Activated naive CD8-positive, alpha-beta T cell treated with anti-CD3 and anti-CD28 coated beads for 36 hours (primary cell): ENCODE measurements at places on chromosomes 13 and 19.

DNA sequence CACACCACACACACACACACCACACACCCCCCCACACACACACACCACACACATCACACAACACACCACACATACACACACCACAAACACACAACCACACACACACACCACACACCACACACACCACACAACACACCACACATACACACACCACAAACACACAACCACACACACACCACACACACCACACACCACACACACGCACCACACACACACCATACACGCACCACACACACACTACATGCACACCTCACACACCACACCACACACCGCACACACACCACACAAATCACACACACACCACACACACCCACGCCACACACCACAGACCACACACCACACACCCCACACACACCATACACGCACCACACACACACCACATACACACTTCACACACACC lies 83.5 kb downstream of the ZNF557 start:
- no peak for DNase-seq

DNA sequence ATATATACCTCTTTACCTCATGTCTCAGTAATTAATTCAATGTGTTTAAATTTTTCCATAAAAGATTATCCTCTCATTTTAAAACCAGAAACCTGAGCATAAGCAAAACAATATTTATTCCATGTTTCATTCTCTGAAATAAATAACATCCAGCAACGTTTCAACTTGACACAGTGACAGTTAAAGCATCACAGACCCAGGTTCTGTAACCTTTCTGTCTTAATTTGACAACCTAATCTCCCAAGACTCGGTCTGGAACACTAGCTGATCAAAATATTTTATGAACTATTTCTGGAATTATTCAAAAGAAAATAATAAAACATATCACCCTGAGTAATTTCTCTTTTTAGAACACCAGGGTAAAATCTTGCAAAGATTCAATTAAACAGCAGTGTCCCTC lies 40.3 kb downstream of the KCTD12 start:
- no peak for DNase-seq

DNA sequence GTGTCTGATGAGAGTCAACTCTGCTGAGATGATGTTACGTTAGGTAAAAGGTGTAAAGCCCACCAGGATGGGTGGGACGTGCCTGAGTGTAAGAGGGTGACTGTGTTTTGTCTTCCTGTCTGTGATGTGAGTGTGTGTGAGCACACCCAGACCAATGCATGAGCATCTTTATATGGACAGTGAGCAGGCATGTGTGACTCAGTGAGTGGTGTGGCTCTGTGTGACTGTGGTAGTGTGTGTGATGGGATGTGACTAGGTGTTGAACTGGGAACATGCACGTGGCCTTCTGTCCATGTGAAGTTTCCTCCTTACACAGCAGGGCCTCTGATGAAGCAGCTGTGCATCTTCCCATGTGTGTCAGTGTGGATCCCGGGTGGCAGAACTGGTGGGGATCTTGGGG lies 17.8 kb upstream of the LGALS16 start:
- DNase-seq = no peak

GRCh38 chr13:86020351-86021002 lies 221.3 kb upstream of the SLITRK6 start:
- no peak for DNase-seq

DNA sequence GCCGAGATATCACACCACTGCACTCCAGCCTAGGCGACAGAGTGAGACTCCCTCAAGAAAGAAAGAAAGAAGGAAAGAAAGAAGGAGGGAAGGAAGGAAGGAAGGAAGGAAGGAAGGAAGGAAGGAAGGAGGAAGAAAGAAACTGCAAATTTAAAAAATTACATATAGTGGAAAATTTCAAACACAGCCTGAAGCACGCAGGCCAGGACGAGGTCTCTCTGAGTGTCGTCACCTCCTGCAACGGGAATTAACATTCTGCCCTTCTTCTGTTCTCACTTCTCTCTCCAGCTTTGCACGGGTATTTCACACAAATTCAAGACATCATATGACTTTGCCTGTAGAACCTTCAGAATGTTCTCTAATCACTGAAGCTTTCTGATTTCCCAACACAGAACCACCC lies 108.2 kb downstream of the GNG7 start:
- no peak for DNase-seq

- DNase-seq = peak; percentile 4
Observed at GRCh38 chr19:33622505-33622808, 704 bp downstream of the CHST8 start.

- DNase-seq = no peak
Observed at GRCh38 chr13:41188584-41188983, 5.8 kb downstream of the KBTBD7 start.

- DNase-seq = peak; percentile 58
Observed at GRCh38 chr19:51607920-51608562, 22.2 kb downstream of the SIGLEC5 start.

- DNase-seq = no peak
Observed at GRCh38 chr19:38369584-38369983, 4.8 kb upstream of the PSMD8 start.

DNA sequence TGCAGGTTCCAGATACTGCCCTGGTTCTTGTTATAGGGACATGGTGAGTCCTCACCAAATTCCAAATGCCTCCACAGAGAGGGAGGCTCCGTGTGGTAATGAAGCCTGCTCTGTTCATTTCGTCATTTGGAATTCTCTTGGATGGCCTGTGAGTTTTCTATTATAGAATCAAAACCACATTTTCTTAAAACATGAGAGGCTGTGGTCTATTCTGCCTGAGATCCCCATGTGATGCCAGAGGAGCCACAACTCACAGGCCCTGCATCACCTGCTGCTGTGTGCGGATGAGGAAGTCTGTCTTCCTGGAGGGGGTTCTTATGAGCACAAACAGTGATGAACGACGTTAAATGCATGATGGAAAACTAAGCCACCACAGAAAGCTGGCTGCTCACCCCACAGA lies 264.4 kb downstream of the UQCRFS1 start:
- no peak for DNase-seq

- peak; percentile 89 for DNase-seq
Observed at GRCh38 chr19:44845612-44846454, at the start of gene NECTIN2. NECTIN2 (plus strand) TSS chr19:44846297; CDS start chr19:44846526, 229 bp downstream.

DNA sequence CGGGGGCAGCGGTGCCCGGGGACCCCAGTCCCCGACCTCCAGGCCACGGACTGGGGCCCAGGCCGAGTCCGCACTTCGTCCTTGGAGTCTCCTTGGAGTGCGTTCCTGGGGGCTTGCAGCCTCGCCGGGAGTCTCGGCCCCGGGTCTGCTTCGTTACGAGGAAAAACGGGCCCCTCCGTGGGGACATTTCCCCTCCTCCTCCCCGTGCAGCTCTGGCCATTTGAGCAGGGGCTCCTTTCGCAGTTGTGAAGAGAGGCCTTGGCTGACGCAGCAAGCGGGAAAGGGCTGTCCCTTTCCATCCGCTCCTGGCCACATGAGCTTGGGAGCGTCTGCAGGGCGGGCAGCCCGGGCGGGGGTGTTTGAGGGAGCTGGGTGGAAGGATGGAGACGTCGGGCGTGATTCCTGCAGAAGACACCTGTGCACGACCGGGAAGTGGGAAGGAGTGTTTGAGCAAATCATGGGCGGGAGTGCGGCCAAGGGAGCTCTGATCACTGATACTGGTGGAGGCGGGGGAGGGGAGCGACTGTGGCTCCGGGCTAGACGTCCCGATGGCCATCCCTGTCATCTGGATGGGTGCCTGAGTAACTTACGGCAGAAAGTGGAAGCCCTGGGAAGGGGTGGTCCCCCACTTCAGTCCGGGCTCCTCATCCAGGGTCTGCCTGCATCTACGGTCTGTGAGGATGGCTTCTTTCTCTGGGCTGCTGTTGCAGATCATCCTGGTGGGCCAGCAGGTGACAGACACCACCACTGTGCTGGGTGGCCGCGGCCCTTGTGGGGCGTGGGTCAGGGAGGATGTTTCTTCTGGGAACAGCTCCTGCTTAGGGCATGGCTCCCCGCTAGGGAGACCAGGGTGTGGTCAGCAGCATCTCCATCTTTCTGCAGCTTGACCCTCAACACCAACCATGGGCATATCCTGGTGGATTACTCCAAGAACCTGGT lies 736 bp downstream of the GPI start:
- no peak for DNase-seq

DNA sequence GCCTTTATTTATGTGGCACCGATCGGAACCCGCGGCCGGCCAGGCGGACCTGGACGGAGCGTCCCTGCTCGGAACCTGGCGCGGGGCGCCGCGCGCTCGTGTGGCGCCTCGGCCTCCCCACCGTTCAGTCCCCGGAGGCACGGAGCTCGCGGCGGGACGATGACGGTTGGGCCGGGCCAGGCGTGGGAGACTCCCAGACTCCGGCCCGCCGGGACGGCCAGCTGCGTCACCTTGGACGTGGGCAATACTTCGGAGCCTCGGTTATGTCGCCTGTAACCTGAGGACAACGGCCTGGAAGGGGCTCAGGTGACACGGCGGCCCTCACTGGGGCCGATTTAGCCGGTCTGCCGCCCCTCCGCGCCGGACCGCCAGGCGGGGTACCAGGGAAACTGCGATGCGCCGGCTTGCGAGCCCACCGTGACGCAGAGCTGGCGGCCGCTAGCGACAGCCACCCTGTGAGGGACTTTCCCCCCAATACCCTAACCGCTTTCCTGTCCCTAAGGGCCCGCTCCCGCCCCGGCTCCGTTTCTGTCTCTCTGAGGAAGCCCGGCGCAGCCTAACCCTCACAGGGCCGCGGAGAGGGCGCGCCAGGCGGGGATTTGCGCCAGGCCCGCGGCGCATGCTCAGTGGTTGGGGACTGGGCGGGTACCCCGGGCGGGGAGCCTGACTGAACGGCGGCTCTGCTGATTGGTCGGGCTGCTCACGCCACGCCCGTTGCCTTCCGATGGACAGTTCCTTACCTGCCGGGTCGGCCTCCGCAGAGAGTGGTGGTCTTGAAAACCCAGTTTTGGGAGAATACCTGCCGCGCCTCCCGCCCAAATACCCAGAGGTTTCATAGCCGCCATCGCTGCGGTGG lies 109.5 kb upstream of the DOCK9 start:
- DNase-seq = peak; percentile 96

DNA sequence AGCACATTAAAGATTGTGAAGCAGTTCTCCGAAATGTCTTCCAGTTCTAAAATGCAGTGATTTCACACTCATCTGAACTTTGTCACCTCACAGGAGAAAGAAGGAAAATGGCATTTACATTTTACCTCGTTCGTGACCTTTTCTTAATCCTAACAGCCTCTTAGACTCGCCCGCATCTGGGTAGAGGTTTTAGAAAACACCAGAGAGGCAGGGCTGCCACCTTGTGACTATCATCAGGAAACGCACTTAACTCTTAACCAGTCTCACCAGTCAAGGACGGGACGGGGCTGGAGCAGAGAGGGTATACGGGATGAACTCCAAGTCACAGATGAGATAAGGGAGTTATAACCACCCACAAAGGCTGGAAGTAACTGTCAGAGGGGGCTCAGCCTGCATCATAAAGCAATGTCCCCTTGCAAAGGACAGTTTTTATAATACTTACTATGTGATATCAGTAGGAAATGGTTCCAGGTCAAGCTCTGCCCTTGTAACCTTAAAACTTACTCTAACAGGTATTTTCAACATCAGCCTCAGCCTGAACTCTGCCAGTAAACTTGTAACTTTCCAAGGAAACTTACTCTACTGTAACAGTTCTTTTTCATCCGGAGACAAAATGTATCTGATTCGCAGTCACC lies 8.6 kb upstream of the CEACAM6 start:
- DNase-seq = peak; percentile 52

- peak; percentile 35 for DNase-seq
Observed at GRCh38 chr19:37304190-37304883, 66.6 kb upstream of the ZNF527 start.

GRCh38 chr13:29855784-29856183 lies 5.4 kb upstream of the UBL3 start:
- no peak for DNase-seq

GRCh38 chr13:44093607-44094564 lies 214.2 kb downstream of the LACC1 start:
- no peak for DNase-seq

DNA sequence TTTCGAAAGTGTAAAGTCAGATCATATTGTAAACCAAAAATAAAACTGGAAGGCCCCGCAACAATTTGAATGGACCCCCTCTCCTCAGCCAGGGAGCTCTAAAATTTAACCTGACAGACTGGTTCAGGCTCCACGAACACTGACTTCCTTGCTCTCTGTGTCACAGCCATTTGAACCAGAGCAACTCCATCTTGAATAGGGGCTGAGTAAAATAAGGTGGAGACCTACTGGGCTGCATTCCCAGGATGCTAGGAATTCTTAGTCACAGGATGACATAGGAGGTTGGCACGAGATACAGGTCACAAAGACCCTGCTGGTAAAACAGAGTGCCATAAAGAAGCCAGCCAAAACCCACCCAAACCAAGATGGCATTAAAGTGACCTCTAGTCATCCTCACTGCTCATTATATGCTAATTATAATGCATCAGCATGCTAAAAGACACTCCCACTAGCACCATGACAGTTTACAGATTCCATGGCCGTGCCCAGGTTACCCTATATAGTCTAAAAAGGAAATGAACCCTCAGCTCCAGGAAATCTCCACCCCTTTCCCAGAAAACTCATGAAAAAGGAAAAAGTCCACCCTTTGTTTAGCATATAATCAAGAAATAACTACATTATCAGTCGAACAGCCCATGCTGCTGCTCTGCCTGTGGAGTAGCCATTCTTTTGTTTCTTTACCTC lies 43.1 kb downstream of the RFXAP start:
- no peak for DNase-seq

GRCh38 chr19:50275577-50276368 lies 53.4 kb downstream of the KCNC3 start:
- DNase-seq = no peak

DNA sequence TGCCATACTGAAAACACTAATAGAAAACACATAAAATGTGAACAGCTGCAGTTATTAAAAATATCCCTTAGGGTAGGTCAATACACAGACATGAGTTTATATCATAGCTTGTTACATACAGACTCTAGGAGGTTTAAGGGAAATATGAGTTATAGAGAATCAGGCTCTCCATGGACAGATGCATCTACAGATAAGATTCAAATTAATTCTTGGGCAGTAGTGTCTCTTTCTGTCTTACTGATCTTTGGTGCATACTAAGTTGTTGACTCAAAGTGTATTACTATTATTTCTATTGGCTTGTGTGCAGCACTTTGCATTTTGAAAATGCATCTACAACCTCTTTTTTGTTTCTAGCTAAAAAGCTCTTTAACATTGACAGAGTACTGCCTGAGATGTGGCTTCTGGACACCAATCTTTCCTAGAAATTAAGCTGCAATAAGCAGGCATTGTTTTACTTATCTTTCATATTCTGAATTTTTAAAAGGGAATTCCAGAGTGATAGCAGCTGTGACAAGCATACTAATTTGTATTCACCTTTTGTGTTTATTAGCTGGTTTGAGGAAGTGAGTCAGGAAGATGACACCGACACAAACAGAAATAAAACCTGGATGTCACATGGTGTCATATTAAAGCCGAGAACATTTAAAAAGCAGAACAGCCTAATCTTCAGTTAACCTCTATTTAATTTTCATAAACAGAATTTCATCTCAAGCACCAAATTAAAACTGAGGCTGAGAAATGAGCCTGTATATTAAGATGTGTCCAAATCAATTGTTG lies 399.0 kb downstream of the PCDH9 start:
- no peak for DNase-seq

- DNase-seq = no peak
Observed at GRCh38 chr19:20254121-20254520, 87.1 kb downstream of the ZNF486 start.

GRCh38 chr13:114303700-114304327 lies 10.5 kb upstream of the CHAMP1 start:
- no peak for DNase-seq
